ENCODE measurements at places on chromosomes 5 and 9. TPM values are rescaled to one million over a fixed set of nuclear protein-coding genes. Genes with fewer than 3 reads are reported as not detected.

DNA sequence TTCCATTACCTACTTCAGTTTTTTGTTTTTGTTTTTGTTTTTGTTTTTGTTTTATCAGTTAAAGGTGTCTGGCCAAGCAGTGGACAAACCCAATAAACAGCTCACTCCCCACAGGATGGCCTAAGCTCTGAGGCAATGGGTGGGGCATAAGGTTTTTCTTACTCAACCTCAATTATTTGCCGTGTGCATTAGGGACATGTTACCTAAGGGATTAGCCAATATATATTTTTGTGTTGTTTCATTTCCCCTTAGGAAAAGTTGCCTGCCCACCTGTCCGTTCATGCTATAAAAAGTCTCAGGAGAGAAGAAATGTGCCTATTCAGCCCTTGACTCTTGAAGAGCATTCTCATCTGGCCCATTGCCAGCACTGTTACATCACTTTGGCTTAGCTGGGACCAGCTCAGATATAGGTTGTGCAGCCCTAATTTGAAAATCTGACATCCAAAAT is 7.3 kb downstream of the SH3RF2 start:
- peaks cover 21% of the 10 kb centered on the region for H3K4me1 ChIP-seq
- no peak for DNase-seq
- H3K36me3 ChIP-seq = no peaks in the 10 kb centered on the region
- no peak overlapping the region for H3K27ac ChIP-seq
- H3K4me3 ChIP-seq = no peak overlapping the region
- no peaks in the 10 kb centered on the region for H3K27me3 ChIP-seq

- no peak for DNase-seq
- no peaks in the 10 kb centered on the region for H3K36me3 ChIP-seq
- H3K27me3 ChIP-seq = no peaks in the 10 kb centered on the region
These were observed 7.2 kb downstream of the CYFIP2 start for GRCh38 chr5:157273131-157273556.

Gene NTRK2
- total RNA-seq = 30.9 TPM

Gene FOXI1
- not detected for total RNA-seq

Gene SLC6A3
- not detected for total RNA-seq

- DNase-seq = no peak
- H3K4me1 ChIP-seq = peaks cover 26% of the 10 kb centered on the region
- H3K4me3 ChIP-seq = no peak overlapping the region
- no peaks in the 10 kb centered on the region for H3K27me3 ChIP-seq
- H3K27ac ChIP-seq = no peak overlapping the region
- peaks cover 12% of the 10 kb centered on the region for H3K36me3 ChIP-seq
These were observed 231.3 kb downstream of the RFK start for GRCh38 chr9:76162751-76163500.

GRCh38 chr9:71368157-71368556 is 246.7 kb upstream of the TRPM3 start:
- peaks cover 2% of the 10 kb centered on the region for H3K4me1 ChIP-seq
- no peak for DNase-seq
- no peak overlapping the region for H3K27ac ChIP-seq
- no peaks in the 10 kb centered on the region for H3K36me3 ChIP-seq
- H3K4me3 ChIP-seq = no peak overlapping the region
- no peaks in the 10 kb centered on the region for H3K27me3 ChIP-seq

Gene SPINK6
- total RNA-seq = not detected

DNA sequence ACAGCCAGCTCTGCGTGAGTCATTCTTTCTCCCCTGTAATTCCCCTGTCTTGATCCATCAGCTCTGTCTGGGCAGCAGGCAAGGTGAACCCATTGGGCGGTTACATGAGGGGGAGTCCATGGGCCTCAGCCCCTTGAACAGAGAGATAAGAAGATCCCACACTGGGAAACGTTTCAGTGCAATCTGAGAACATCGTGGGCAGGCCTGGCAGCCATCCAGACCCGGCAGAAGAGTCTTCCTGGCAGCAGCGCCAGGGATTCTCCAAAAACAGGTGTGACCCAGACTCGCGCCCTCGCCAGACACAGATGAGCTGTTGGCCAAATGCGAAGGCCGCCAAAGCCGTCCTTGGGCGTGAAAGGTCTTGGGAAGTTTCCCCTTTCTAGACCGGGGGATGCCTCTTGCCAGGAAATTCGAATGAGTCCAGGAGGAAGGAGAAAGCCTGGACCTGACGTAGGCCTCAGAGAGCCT is 6.4 kb upstream of the SLC12A7 start:
- no peaks in the 10 kb centered on the region for H3K4me1 ChIP-seq
- DNase-seq = no peak
- peaks cover 3% of the 10 kb centered on the region for H3K27me3 ChIP-seq
- no peak overlapping the region for H3K27ac ChIP-seq
- no peak overlapping the region for H3K4me3 ChIP-seq
- no peaks in the 10 kb centered on the region for H3K36me3 ChIP-seq

Gene FBP2
- not detected for total RNA-seq

Gene SAXO1
- total RNA-seq = not detected

DNA sequence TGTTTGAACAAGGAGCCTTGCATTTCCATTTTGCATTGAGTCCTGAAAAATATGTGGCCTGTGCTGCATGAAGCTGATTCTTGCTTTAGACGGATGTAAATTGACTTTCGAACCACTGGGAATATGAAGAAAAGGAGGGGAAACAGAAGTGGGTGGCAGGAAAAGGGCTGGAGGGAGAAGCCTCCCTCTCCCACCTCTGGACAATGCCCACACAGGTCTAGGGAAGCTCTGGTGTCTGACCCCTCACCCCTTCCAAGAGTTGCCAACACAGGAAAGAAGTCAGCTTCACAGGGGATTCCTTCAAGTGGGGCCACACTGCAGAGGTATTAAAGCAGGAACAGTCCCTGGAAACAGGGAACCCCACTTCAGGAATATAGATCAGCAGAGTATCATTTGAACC is 52.2 kb downstream of the ZNF366 start:
- H3K36me3 ChIP-seq = no peaks in the 10 kb centered on the region
- no peak overlapping the region for H3K4me3 ChIP-seq
- peaks cover 60% of the 10 kb centered on the region for H3K4me1 ChIP-seq
- H3K27me3 ChIP-seq = no peaks in the 10 kb centered on the region

Gene PCDHB10
- total RNA-seq = 7.8 TPM

Measured in osteocyte (in vitro differentiated cells).